Parietal lobe (tissue), 2 donors: ENCODE measurements at places on chromosomes 5 and 9. TPM values are rescaled to one million over a fixed set of nuclear protein-coding genes. Genes with fewer than 3 reads are reported as not detected.

The CCL21 gene
- total RNA-seq = not detected

The C9orf50 gene
- not detected for total RNA-seq

The FOXD1 gene
- 0.31 TPM for total RNA-seq

The ENTPD2 gene
- 0.63 TPM for total RNA-seq

The ATG10 gene
- 14.7 TPM for total RNA-seq
